ENCODE measurements at places on chromosomes 5 and 9.

DNA sequence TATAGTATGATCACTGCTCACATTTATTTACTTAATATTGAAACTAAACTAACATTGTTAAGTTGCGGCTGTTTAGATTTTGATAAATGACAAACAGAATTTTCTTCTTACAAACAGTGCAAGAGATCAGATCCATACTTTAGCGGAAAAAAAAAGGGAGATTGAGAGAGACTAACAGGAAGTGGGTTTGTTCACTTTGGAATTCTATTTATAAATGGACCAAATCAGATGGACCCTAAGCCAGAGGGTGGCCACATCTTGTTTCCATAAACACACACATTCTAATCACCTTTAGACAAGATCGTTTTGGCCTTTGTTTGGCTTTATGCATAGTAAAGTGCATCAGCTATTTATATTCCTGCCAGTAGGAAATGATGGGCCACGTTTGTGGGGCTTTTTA is 381.4 kb upstream of the CD180 start:
- no peak for DNase-seq

- peak; percentile 69 for DNase-seq
These were observed 436.7 kb downstream of the ZSWIM6 start for GRCh38 chr5:61768692-61769281.

GRCh38 chr5:37212096-37212495 is 37.1 kb downstream of the CPLANE1 start:
- DNase-seq, result no peak

- DNase-seq, result no peak
These were observed 67.0 kb upstream of the ATG10 start for GRCh38 chr5:81904861-81905260.

GRCh38 chr5:74294231-74294705 is 346.3 kb downstream of the ENC1 start:
- DNase-seq, result no peak

DNA sequence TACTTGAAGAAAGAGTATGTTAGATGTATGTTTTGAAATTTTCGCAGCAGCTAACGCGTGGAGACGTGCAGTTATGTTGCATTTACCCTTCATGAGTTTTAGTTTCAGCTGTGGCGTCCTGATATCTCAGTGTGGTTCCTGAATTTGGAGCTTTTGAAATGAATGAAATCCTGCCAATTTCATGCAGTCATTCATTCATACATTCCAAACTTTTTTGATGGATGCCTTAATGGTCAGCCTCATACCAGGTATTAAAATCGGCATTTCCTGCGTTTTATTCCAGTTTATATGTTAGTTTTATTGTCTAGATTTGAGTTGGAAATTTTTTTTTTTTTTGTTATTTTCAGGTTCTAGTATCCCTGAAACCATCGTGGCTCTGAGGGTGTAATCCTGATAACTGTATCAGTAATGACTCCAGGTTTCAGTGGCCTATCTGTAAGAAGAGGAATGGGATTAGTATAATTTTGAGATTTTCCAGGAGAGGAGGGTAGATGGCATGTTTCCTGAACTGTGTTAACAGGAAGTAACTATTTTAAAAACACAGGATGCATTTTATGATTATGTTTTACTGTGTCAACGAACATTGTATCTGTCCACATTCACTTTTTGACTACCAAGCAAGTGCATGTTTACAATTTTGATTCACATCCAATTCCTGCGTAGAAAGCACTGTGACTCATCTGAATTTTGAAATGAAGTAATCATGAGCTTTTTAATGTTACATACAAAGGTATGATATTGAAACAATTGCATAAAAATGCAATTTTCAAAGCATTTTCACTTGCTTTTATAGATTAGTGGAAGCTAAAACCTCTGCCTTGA is 1.0 kb downstream of the FOCAD start:
- DNase-seq, result no peak

All from neural progenitor cell (in vitro differentiated cells).